ENCODE measurements at places on chromosomes 5 and 9.
A peak's percentile ranks its signal among the peaks of the same experiment; 100 is the strongest.

DNA sequence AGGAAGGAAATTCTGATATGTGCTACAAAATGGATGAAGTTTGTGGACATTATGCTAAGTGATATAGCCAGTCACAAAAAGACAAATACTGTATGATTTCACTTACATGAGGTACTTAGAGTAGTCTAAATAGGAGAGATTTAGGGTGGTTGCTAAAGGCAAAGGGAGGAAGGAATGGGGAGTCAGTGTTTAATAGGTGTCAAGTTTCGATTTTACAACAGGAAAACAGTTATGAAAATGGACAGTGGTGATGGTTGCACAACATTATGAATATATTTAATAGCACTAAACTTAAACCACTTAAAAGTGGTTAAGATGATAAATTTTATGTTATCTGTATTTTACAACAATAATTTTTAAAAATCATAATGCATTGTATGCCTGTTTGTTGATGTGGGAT, 40.4 kb upstream of the ECM2 start:
- no peak for DNase-seq

- no peak for DNase-seq
Measured at GRCh38 chr5:133227082-133227481, 175.3 kb downstream of the HSPA4 start.

- no peak for DNase-seq
Measured at GRCh38 chr9:92971776-92972175, 24.5 kb downstream of the FGD3 start.

GRCh38 chr5:68375540-68375939, 160.0 kb downstream of the PIK3R1 start:
- DNase-seq, result no peak

- no peak for DNase-seq
Measured at GRCh38 chr9:6562871-6563430, 82.6 kb downstream of the GLDC start.

DNA sequence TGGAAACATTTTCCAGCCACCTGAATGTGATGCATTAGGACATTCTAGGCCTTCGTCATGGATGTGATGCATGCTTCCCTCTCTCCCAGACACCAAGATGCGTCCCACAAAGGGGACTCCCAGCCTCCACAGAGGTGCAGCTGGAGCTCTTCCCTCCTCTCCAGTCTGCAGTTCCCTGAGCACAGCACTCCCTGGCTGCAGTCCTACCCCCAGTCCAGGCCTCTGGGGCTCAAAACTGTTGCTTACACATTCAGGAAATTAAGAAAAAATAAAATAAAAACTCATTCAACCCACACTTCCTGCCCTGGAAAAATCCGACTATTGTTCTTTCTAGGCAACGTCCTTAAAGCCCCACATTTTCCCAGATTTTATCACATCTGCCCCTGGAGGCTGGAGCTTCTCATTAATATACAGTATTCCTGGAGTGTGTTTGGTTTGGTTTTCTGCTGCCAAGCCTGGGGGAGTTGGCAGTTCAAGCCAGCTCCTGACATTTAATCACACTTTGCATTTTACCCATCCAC, 78.4 kb upstream of the ICE1 start:
- peak; percentile 72 for DNase-seq

- no peak for DNase-seq
Measured at GRCh38 chr9:91832322-91832721, 117.7 kb downstream of the ROR2 start.

DNA sequence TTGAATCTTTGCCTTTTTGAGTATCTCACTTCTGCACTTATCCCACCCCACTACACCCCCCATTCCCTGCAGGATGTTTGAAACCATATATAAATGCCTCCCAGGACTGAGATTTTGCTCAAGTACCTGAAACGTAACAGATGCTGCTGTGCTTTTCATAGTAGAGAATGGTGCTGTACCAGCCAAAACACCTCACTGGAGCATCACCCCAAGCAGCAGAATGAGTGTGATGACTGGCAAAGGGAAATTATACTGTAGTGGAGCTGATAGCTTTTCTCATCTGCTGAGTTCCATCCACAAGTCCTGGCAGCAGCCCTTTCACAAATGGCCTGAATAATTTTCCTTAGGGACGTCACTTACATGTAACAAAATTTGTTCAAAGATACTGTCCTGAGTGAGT, 246.1 kb downstream of the KDM4C start:
- no peak for DNase-seq

DNA sequence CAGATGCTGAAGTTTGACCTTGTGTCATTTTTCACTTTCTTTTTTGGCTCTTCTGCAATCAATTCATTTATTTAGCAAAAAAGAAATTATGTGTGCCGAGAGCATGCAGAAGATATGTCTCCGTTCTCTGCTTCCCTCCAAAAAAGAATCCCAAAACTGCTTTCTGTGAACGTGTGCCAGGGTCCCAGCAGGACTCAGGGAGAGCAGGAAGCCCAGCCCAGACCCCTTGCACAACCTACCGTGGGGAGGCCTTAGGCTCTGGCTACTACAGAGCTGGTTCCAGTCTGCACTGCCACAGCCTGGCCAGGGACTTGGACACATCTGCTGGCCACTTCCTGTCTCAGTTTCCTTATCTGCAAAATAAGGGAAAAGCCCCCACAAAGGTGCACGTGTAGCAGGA, 2.4 kb downstream of the FGFR4 start:
- no peak for DNase-seq
